Activated CD4-positive, alpha-beta T cell treated with anti-CD3 and anti-CD28 coated beads for 4 hours (primary cell): ENCODE measurements at places on chromosomes 7 and 10.

DNA sequence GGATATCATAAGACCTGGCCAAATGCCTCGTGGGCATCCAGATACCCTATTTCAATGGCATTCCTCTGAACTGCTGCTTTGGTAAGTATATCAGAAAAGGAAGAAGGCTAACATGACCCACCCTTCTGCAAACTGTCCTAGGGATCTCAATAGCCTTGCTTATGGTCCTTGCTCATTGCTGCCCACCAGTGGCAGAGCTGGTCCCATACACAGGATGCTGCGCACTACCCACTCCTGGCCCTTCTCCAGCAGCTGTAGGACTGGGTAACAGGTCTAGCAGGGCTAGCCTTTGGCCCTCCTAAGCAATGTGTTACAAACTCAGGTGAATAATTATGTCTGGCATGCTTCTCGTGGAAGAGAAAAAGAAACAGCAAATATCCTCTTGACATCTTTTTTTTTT, 72.5 kb downstream of the C10orf90 start:
- DNase-seq, result no peak

GRCh38 chr10:30093303-30093950, 34.0 kb upstream of the JCAD start:
- no peak for DNase-seq

DNA sequence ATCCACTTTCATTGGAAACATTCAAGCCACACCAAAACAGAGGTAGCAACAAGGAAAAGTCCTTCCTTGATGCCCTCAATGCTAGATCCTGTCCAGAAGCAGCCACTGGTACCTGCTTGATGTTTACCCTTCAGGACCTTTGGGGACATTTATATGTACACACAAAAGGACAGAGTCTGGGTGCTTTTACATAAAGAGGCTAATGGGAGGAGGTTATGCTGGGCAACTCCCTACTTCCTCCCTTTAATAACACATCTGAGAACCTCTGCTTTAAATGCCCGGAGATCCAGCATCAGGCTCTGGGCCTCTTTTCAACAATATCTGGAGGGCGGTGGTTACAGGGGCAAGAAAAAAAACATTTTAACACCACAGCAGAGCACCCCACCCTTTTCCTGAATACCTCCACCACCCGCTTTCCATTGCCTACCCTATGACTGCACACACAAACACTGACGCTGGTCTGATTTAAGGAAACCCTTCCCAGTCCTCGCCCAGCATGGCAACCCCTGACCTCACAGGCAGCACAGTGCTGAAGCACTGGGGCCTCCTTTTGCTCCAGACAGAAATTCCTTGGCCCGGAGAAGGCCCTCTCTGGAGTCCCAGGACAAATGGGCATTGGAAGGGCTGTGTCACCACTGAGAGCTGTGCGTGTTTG, 39.3 kb upstream of the DUSP5 start:
- DNase-seq, result no peak

DNA sequence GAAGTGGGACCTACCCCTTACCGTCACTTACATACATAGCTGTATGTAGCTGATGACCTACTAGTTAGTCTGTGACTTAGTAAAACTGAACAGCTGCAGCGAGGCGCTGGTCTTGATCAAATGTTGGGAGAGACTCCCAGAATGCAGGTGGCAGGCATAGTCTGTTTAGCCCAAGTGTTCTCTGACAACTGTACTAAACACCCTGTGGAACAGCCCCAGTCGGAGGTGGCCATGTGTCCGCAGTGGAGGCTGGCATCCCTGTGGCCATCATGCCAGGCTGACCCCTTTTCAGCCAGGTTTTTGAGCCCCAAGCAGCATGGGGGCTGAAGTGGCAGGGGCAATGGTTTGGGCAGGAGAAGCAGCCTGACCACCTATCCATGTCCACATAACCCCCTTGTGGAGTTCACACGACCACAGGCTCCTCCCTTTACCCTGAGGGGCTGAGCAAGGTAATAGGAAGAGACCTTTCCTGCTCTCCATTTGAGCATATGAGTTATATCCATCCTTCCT, 7.2 kb downstream of the ADCY1 start:
- no peak for DNase-seq

GRCh38 chr7:78018641-78019446, 220.3 kb downstream of the PHTF2 start:
- DNase-seq, result no peak

DNA sequence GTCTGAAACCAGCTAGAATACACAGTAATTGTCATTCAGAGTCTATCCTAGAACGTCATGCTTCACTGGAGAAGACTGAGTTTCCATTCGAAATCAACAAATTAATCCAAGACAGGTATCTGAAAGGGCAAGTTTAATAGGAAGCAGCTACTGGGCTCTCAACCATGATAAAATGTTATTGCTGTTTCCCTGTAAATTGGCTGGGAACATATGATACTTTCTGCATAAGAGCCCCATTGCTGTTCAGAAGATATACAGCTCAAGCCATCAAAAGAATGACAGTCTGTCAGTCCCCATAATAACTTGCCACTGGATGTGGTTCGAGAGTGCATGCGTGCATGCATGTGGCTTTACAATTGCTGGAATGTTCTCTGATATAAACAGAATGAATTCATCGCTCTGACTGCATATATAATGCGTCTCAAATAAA, 129.0 kb downstream of the HIBADH start:
- no peak for DNase-seq

GRCh38 chr7:157664871-157665633, 328.2 kb downstream of the DNAJB6 start:
- DNase-seq, result no peak

- no peak for DNase-seq
Measured at GRCh38 chr7:16034353-16034752, 347.9 kb upstream of the MEOX2 start.

- DNase-seq, result no peak
Measured at GRCh38 chr10:72255977-72256729, 17.6 kb upstream of the DDIT4 start.

DNA sequence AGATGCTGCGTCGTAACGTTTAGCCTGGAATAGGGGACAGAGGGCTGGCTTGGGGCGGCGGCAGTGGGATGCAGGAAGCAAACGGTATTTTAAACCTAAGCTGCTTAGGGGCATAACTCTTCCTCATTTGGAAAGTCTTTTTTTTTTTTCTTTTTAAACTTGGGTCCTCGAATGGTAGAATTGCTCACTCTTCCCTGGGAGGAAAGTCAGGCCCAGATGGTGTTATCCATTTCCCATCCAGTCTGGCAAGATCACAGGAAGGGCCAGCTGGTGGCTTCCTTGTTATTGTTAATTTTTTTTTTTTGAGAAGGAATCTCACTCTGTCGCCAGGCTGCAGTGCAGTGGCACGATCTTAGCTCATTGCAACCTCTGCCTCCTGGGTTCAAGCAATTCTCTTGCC, 56.6 kb downstream of the TMEM209 start:
- DNase-seq, result no peak

DNA sequence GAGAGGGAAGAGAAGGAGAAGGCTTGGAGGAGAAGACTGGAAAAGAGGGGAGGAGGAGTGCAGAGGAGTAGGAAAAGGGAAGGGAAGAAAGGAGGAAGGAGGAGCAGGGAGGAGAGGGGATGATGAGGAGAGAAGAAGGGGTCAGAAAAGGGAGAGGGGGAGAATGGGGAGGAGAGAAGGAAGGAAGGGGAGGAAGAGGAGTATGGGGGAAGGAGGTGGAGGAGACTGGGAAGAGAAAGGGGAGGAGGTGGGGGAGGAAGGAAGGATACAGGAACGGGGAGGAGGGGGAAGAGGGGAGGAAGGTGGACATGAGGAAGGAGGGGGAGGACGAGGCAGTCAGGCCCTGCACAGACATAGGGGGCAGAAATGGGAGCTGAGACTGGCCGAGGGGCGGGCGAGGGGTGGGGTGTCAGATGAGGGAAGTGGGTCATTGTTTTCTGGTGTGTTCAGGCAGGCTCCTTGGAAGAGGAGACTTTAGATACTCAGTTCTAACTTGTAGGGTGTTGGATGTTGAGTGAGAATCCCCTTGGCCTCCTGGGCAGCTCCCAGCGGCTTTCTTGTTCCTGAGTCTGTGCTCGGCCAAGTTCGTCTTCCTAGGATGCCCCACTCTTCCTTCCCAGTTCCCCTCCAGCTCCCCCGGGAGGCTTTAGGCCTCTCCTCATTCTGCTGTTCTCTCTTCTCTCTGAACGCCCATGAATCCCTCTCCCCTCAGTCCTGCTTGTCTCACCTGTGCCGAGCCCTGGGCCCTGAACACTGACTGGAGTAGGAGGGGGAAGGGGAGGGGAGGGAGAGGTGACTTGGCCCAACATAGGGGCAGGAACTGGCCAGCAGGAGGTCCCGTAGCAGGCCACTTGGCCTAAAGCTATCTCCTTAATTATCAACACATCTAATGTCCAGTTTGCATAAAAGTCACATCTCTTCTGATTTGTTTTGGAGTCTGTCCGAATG, 12.8 kb upstream of the CRHR2 start:
- no peak for DNase-seq

GRCh38 chr10:86291616-86292340, 74.8 kb downstream of the GRID1 start:
- DNase-seq, result no peak

- no peak for DNase-seq
Measured at GRCh38 chr10:131902691-131903090, 1.9 kb downstream of the PPP2R2D start.

DNA sequence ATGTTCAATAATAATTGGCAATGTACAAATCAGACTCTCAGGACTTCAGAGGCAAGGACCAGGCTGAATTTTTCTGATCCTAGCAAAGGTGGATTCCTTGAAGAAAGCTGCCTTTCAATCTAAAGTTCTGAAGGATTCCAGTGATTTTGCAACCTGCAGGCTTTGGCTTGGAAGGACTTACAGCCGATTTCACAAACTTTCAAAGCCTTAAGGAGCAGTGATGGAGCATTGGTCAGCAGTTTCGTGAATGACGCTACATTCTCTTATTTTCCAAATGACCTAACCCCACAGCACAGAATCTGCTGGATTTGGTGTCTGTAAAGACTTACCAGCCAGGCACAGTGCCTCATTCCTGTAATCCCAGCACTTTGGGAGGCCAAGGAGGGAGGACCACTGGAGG, 167.5 kb downstream of the ARHGAP12 start:
- DNase-seq, result no peak

DNA sequence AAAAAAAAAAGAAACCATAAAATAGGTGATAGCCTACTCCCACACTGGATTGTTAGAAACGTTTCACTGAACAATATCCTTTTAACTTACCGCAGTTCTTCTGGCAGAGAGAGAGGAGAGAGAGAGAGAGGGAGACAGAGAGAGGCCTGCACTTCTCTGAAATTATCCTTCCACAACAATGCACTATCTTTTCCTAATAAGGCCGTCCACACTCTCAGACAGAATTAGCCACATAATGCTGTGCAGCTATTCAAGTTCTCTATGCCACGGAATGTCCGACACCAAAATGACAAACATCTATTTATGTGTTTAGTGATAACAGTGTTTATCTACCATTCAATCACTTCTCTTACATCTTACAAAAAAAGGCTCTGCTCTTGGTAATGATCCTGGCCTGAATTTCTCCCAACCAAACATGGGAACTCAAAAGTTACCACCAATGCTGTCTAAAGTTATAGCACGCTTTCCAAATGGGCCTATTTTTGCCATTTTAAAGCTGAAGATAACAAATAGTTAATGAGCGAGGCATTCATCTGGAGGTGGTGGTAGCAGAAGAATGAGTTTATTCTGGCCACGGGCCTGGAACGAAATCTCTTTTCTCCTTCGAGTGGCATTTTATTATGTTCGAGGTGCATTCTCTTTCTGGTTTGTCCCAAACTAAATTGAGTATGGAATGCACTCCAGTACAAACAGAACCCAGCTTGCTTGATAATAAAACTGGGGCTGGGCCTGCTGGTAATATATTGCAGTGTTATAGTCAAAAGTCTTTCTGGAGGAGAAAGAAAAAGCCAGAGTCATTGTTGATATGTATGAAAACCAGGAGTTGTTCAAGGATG, 160.2 kb upstream of the SVIL start:
- DNase-seq, result no peak

- no peak for DNase-seq
Measured at GRCh38 chr7:47698386-47698785, 116.5 kb upstream of the TNS3 start.

DNA sequence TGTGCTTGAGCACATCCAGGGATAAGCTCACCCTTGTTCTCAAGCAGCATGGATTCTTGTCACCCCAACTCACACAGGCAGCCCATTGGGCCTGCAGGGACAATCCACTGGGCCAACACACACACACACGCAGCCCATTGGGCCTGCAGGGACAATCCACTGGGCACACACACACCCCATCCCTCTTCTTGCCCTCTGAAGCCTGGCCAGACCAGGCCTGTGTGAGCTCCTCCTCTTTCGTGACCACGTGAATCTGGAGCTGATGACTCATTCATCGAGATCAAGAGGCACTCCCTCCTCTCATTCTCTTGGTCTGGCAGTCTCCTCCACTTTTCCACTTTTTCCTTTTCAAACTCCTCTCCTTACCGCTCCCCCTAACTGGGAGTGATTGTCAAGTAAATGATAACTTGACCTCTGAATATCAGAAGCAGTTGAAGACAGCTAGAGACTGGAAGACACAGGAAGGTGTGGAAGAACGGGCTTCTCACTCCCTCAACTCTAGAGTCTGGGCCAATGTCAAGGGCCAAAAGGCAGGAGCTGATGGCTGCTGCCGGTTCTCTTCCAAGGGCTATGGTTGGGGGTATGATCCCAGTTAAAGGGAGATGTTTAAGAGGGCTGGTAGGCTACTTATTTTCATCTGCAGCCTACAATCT, 89.7 kb downstream of the HIPK2 start:
- DNase-seq, result no peak

- DNase-seq, result no peak
Measured at GRCh38 chr10:114064151-114065048, 20.7 kb downstream of the ADRB1 start.

- no peak for DNase-seq
Measured at GRCh38 chr7:128408709-128409595, 830 bp downstream of the IMPDH1 start.

DNA sequence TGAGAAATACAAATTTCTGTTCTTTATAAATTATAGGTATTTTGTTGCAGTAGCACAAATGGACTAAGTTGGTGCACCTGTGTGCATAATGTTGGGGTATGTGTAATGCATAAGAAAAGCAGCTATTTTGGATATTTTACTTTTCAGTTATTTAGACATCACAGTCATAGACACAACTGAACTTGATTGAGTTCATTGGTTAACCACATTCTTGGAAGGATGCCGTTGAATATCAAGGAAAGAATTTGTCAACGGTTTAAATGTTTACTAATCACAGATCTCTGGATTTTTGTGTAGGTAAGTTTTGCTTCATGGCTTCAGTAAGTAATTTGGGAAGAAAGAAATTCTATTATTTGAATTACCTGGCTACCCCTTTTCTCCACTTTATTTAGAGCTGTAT, 4.1 kb downstream of the OTUD1 start:
- DNase-seq, result no peak
